GM23338 (cell line): ENCODE measurements at places on chromosomes 2 and 18. TPM values are rescaled to one million over a fixed set of nuclear protein-coding genes. Genes with fewer than 3 reads are reported as not detected.

- DNase-seq: no peak
These were observed 60.4 kb downstream of the SETBP1 start for GRCh38 chr18:44741085-44741484.

DNA sequence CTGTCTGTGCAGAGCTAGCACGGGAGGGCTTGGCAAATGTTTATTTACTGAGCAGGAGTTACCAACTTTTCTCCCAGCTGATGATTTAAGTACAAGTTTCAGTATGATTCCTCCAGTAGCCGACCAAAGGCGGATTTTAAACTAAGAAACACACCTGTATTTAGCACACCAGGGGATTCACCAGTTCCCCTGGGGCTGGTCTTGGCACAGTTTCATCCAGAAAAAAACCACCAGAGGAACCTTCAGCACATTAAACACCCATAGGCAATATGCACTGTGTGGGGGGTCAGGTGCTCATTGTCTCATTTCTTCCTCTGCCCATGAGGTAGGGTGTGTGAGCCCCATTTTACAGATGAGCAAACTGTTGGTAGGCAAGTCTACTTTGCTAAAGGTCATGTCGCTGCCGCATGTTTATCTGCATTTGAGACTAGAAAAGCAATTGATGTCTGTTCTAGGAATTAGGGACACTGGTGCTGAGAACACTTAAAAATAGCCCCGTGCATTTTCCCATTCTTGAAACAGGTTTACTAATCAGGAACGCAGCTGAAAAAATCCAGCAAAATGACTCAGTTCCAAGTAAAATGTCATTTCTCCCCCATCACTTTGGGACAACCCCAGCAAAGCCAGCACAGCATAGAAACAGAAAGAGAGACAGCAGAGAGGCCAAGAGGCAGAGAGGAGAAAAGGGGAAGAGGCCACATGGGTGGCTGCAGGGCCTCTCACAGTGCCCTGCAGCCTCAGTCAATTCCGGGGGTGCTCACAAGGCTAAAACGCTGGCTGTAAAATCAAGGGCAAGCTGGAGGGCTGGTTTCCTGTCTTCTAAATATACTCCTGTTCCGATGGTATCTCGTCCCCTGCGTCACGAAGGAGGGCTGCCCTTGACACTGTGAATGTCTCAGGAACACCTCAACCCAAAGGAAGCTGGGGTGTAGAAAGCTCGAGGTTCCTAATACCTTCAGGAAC is 166.8 kb upstream of the ID2 start:
- no peak for DNase-seq

DNA sequence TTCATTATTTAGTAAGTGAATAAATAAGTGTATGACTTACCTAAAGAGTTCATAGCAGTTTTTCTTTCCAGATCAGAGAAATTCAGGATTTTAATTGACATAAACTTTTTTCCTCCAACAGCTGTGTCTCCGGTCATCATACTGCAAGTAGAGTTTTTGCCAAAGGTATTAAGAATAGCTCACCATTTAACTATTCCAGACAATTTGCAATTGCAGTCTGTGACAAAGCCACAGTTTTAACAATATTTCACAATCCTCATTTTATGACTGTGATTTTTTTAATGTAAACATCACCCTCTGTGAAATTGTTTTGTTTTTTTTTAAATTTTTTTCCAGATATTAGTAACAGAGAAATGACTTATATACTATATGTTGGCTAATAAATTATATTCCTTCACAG is 199.1 kb downstream of the TRIB2 start:
- DNase-seq: no peak

Gene WNT6
- not detected in 2 replicates for total RNA-seq

Gene CDC42EP3
- 23.2 and 31.4 TPM in 2 replicates for total RNA-seq

- no peak for DNase-seq
These were observed at the start of gene CPO for GRCh38 chr2:206939340-206939739. Gene CPO, plus strand, starts transcription at chr2:206939518. Its CDS starts 82 bp downstream, at chr2:206939600.

Gene CNPPD1
- 18.2 and 22.8 TPM in 2 replicates for total RNA-seq

Gene PAX3
- not detected in 2 replicates for total RNA-seq
